ENCODE measurements at places on chromosomes 1 and 21. TPM values are rescaled to one million over a fixed set of nuclear protein-coding genes. Genes with fewer than 3 reads are reported as not detected.
A peak's percentile ranks its signal among the peaks of the same experiment; 100 is the strongest.

DNA sequence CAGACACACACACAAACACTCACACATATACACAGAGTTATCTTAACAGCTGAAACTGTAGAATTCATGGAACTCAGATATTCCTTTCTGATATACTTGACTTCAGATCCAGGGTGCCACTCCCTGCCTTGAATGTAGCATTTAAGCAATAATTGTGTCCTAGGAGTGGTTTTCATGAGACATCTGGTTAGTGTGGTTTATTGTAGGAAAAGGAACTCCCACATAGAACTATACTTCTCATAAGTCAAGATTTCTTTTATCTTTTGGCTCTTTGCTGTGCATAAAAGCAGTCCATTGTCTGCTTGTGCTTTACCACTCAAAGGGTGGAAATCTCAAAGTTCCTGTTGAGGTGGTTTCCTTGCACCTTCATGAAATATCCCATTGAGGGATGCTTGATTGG, 272.6 kb upstream of the SGIP1 start:
- H3K4me3 ChIP-seq, result no peak overlapping the region
- DNase-seq, result no peak
- H3K36me3 ChIP-seq, result no peaks in the 10 kb centered on the region
- H3K27ac ChIP-seq, result peak overlapping the region; percentile 61
- H3K27me3 ChIP-seq, result no peaks in the 10 kb centered on the region
- H3K4me1 ChIP-seq, result peaks cover 9% of the 10 kb centered on the region

GRCh38 chr1:87787551-87787950, 458.9 kb downstream of the LMO4 start:
- no peak overlapping the region for H3K27ac ChIP-seq
- no peaks in the 10 kb centered on the region for H3K27me3 ChIP-seq
- H3K4me1 ChIP-seq, result no peaks in the 10 kb centered on the region

DNA sequence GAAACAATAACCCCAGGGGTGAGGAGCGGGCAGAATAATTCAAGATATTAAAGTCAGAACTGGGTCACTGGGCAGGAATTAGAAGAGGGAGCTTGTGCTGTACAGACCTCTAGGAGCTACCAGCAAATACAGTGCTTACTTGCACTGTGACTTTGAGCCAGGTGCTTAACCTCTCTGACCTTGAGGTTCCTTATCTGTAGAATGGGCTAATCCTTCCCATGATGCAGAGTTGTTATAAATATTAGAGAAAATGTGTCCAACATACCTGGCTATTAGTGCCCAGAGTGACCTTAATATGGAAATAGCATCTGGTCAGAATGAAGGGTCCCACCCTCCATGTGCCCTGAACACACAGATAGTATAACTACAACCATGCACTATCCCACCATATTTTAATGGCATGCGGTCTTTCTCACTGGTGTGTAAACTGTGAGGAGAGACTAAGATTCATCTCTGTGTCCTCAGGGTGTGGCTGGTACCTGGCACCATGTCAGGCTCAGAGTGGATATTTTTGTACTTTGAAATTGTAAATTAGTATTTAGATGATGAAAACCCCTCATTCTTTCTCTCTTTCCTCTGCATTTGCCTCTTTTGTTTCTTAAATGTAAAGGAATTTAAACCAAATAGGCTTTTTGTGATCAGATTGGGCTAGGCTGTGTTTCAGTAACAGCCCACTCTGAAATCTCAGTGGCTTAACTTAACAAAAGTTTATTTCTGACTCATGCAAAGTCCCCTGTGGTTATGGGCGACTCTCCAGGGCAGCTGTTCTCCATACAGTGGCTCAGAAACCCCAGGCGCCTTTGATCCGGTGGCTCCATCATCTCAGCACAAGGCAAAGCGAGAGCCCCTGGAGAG, 60.0 kb upstream of the ROR1 start:
- H3K36me3 ChIP-seq, result no peaks in the 10 kb centered on the region
- no peak overlapping the region for H3K4me3 ChIP-seq
- H3K27me3 ChIP-seq, result no peaks in the 10 kb centered on the region
- H3K27ac ChIP-seq, result no peak overlapping the region
- no peaks in the 10 kb centered on the region for H3K4me1 ChIP-seq

DNA sequence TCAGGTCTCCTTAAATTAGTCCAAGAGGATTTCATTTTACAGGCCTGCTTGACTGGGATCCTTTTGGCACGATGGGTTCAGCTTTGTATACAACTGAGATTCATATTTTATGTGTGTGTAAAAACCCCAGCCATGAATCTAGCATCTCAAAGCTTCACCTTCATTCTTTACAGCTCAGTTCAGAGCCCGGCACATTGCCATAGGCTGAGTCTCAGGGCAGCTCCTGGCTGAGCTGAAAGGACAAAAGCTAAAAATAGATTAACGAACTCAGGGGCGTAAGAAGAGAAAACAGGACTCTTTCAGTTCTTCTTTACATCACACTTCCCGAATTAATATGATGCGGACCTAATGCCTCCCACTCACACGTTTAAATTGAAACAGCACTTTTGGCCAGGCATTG, 262.8 kb upstream of the PBX1 start:
- H3K36me3 ChIP-seq, result peaks cover 6% of the 10 kb centered on the region
- no peak overlapping the region for H3K27ac ChIP-seq
- H3K4me1 ChIP-seq, result no peaks in the 10 kb centered on the region
- H3K4me3 ChIP-seq, result no peak overlapping the region
- H3K27me3 ChIP-seq, result no peaks in the 10 kb centered on the region
- no peak for DNase-seq

DNA sequence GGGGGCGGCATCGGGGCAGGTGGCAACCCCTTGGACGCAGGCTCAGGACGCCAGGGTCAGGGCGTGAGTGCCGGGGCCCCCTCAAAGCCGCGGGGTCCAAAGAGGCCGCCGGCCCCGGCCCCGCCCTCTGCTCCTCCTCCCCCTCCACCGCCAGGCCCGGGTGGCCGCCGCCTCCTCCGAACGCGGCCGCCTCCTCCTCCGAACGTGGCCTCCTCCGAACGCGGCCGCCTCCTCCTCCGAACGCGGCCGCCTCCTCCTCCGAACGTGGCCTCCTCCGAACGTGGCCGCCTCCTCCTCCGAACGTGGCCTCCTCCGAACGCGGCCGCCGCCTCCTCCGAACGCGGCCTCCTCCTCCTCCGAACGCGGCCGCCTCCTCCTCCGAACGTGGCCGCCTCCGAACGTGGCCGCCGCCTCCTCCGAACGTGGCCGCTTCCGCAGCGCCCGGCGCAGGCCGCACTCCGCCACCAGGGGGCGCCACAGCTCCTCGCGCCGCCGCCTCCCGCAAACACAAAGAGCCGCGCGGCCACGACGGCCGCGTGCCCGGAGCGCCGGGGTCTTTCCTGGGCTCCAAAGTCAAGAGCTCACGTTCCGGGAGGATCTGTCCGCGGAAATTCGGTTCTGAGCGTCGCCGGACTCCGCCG, 19.3 kb upstream of the SAMD11 start:
- peak overlapping the region; percentile 67 for H3K4me3 ChIP-seq
- H3K27ac ChIP-seq, result no peak overlapping the region
- H3K36me3 ChIP-seq, result no peaks in the 10 kb centered on the region

DNA sequence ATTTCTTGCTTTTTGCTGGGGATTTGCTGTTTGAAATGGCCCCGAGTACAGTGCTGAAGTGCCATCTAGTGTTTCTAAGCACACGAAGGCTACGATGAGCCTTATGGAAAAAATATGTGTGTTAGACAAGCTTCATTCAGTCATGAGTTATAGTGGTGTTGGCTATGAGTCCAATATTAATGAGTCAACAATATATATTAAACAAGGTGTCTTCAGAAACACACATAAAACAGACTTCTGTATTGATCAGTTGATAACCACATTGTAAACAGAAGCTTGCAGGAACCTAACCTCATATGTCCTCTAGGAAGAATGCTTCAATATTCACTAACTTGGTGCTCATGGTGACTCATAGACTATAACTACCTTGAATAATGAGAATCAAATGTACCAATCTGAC, 1.7 kb upstream of the GJB5 start:
- H3K4me3 ChIP-seq, result no peak overlapping the region
- no peaks in the 10 kb centered on the region for H3K27me3 ChIP-seq
- H3K27ac ChIP-seq, result no peak overlapping the region
- no peaks in the 10 kb centered on the region for H3K36me3 ChIP-seq
- H3K4me1 ChIP-seq, result no peaks in the 10 kb centered on the region

GRCh38 chr1:109546311-109547109, 1.9 kb upstream of the GNAI3 start:
- peak; percentile 87 for DNase-seq
- H3K27me3 ChIP-seq, result no peaks in the 10 kb centered on the region
- peak overlapping the region; percentile 98 for H3K27ac ChIP-seq
- H3K36me3 ChIP-seq, result no peaks in the 10 kb centered on the region

GRCh38 chr21:42164818-42165217, 54.1 kb upstream of the ABCG1 start:
- H3K4me1 ChIP-seq, result no peaks in the 10 kb centered on the region
- no peak overlapping the region for H3K27ac ChIP-seq
- no peaks in the 10 kb centered on the region for H3K27me3 ChIP-seq
- no peak overlapping the region for H3K4me3 ChIP-seq

DNA sequence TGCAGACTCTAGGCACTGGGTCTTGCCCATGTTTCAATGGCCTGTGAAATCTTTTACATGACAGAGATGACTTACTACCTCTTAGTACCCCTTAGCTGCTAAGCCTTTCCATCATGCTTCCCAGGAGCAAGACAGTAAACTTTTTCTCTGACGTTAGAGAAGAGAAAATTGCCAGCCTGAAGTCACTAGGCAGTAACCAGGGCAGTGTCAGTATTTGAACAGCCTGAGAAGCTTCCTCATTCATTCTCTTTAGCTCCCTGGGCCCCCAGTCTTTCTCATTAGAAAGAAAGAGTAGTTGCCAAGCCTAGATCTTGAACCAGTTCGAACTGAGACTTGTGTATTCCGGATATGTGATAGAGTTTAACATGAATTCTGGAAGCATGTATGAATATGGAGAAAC, 99.2 kb downstream of the ERG start:
- no peaks in the 10 kb centered on the region for H3K27me3 ChIP-seq
- H3K4me3 ChIP-seq, result no peak overlapping the region
- DNase-seq, result no peak
- no peaks in the 10 kb centered on the region for H3K36me3 ChIP-seq
- no peak overlapping the region for H3K27ac ChIP-seq

- no peak overlapping the region for H3K4me3 ChIP-seq
- H3K36me3 ChIP-seq, result no peaks in the 10 kb centered on the region
Measured at GRCh38 chr1:71548398-71548890, 467.6 kb upstream of the ZRANB2 start.

DNA sequence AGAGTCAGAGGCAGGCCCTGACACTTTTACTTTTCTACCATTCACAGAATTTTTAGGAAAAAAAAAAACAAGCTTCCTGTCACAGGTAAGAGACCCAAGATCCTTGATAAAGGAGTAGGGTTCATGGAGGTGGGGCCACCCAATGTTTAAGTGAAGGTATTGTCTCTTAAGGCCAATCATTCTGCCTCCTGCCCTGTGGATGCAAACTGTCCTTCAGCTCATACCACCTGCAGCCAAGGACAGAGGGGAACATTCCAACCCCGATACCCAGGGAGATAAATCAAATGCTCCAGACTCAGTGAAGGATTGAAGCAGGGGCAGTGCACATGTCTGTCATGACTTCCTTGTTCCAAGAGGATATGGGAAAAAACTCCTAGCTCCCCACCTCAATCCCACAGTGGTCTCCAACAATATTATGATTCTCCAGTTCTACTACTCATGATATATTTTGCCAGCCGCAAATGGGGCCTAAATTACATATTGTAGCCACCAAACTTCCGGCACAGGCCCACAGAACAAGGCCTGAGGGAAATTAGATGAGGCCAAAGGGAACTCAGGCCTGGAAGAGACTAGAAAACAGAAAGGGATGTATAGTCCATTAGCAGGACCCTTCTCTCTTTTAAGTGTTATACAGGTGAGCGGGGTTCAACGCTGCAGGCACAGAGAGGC, 59.5 kb downstream of the TRABD2B start:
- no peaks in the 10 kb centered on the region for H3K36me3 ChIP-seq
- H3K27me3 ChIP-seq, result no peaks in the 10 kb centered on the region
- H3K4me3 ChIP-seq, result no peak overlapping the region
- H3K27ac ChIP-seq, result no peak overlapping the region
- no peaks in the 10 kb centered on the region for H3K4me1 ChIP-seq

- H3K27ac ChIP-seq, result peak overlapping the region; percentile 98
- no peaks in the 10 kb centered on the region for H3K27me3 ChIP-seq
- no peaks in the 10 kb centered on the region for H3K36me3 ChIP-seq
- H3K4me3 ChIP-seq, result no peak overlapping the region
- DNase-seq, result no peak
- H3K4me1 ChIP-seq, result peaks cover 25% of the 10 kb centered on the region
Measured at GRCh38 chr1:234977875-234978396, 150.7 kb downstream of the TOMM20 start.

GRCh38 chr1:109083923-109084322, 6.6 kb upstream of the TMEM167B start:
- no peak for DNase-seq
- H3K36me3 ChIP-seq, result no peaks in the 10 kb centered on the region
- H3K27ac ChIP-seq, result no peak overlapping the region
- no peaks in the 10 kb centered on the region for H3K4me1 ChIP-seq
- H3K4me3 ChIP-seq, result no peak overlapping the region
- no peaks in the 10 kb centered on the region for H3K27me3 ChIP-seq

DNA sequence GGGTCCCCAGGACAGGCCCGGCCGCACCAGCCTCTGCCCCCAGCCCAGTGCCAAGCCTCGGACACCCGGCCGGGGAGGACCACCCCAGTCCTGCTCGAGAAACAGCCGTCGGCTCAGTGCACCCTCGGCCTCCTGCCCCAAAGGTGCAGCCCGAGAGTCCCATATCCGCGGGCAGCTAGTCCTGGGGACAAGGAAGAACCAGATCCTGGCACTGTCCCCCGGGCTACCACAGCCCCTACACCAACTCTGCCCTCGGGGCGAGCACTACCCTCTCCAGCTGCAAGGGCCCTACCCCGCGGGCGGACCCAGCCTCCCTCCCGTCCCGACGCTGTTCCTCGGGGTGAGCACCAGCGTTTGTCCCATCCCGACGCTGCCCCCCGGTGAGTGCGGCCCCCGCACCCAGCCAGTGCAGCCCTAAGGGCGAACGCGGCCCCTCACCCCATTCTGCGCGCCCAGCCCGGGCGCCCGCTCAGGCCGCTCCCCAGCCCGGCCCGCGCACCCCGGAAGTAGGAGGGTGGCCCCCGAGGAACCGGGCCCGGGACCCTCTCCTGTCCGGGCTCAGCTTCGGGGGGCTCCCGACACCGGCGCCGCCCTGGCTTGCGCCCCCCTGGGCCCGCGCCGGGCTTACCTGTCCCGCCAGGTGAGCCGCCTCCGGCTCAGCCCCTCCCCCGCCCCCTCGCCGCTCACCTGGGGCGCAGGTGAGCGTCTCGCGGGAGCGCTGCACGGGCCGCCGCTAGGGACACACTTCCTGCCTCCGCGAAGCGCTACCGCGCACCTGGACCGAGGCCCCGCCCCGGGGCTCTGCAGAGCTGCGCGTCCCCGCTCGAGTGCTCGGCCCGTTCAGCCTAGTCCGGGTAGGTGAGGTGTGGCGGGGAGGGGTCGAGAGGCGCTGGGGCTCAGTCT, at the start of gene KDF1:
Gene KDF1, minus strand, starts transcription at position 747 of the 903 bp plus-strand sequence. CDS start 8,088 bp downstream, outside the sequence.
- H3K27me3 ChIP-seq, result no peaks in the 10 kb centered on the region
- H3K4me3 ChIP-seq, result peak within 1 kb of the TSS; percentile 6
- H3K4me1 ChIP-seq, result no peaks in the 10 kb centered on the region
- H3K27ac ChIP-seq, result peak within 1 kb of the TSS; percentile 88
- peak; percentile 83 for DNase-seq

The HHIPL2 gene
- total RNA-seq, result 0.98 TPM

The GBP6 gene
- not detected for total RNA-seq

The NHLH2 gene
- not detected for total RNA-seq

The TENT5C gene
- 10.2 TPM for total RNA-seq

The TPTE gene
- not detected for total RNA-seq

The ZBTB18 gene
- 19.7 TPM for total RNA-seq

The KRTAP12-2 gene
- not detected for total RNA-seq

The LTN1 gene
- 29.8 TPM for total RNA-seq

The EVI5 gene
- 31.2 TPM for total RNA-seq

The NES gene
- total RNA-seq, result 9.9 TPM

The NBPF6 gene
- 0.33 TPM for total RNA-seq

The PTGS2 gene
- total RNA-seq, result 7.6 TPM

The PTGFR gene
- 2.3 TPM for total RNA-seq

Data from breast epithelium (tissue), 4 donors.